Peyer's patch (tissue), 4 donors: ENCODE measurements at places on chromosomes 13 and 19. TPM values are rescaled to one million over a fixed set of nuclear protein-coding genes. Genes with fewer than 3 reads are reported as not detected.

DNA sequence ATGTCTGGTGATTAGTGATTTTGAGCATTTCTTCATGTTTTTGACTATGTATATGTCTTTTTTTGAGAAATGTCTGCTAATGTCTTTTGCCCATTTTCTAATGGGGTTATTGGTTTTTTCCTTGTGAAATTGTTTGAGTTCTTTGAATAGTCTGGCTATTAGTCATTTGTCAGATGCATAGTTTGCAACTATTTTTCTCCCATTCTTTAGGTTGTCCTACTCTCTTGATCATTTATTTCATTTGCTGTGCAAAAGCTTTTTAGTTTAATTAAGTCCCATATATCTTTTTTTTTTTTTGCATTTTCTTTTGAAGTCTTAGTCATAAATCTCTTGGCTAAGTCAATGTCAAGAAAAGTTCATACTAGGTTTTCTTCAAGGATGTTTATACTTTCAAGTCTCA is 449.8 kb downstream of the DACH1 start:
- no peaks in the 10 kb centered on the region for H3K36me3 ChIP-seq
- no peaks in the 10 kb centered on the region for H3K27me3 ChIP-seq
- H3K4me1 ChIP-seq = no peaks in the 10 kb centered on the region
- no peak overlapping the region for H3K4me3 ChIP-seq
- no peak for DNase-seq

The OVOL3 gene
- total RNA-seq = not detected

- no peak for DNase-seq
- no peaks in the 10 kb centered on the region for H3K36me3 ChIP-seq
- H3K27ac ChIP-seq = no peak overlapping the region
- no peaks in the 10 kb centered on the region for H3K27me3 ChIP-seq
- no peak overlapping the region for H3K4me3 ChIP-seq
These were observed 825.6 kb downstream of the SLITRK6 start for GRCh38 chr13:84973661-84974060.

The GRK1 gene
- total RNA-seq = not detected

The IGFL1 gene
- total RNA-seq = not detected

- H3K36me3 ChIP-seq = no peaks in the 10 kb centered on the region
- no peak for DNase-seq
- no peak overlapping the region for H3K27ac ChIP-seq
- no peaks in the 10 kb centered on the region for H3K27me3 ChIP-seq
- no peak overlapping the region for H3K4me3 ChIP-seq
These were observed 1.5 kb downstream of the OR10H1 start for GRCh38 chr19:15813916-15814315.

DNA sequence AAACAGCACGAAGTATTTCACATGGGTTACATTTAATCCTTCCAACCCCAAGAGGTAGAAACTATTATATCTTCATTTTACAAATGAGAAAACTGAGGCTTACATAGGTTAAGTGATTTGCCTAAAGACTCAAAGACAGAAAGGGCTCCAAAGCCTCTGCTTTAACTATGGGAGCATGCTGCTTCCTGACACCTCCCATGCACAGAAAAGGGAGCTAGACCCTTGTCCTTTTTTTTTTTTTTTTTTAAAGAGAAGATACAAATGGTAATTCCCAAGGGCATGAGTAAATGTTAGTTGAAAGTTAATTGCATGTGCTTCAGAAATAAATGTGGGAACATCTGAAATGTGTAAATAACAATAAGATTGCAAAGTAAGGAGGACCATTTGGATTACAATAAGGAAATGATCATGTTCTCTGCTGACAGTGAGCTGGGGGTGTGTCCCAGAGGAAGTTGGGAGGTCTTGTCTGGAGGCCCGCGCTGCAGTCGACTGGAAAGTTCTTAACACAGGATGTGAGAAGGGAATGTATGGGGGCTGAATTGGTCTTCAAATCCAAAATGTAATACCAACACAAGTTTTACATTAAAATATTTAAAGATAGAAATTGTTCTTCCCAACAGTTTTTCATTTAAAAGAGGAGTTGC is 500.3 kb downstream of the KLF12 start:
- H3K4me3 ChIP-seq = no peak overlapping the region
- no peaks in the 10 kb centered on the region for H3K36me3 ChIP-seq
- DNase-seq = no peak
- no peaks in the 10 kb centered on the region for H3K27me3 ChIP-seq
- H3K27ac ChIP-seq = no peak overlapping the region
- H3K4me1 ChIP-seq = no peaks in the 10 kb centered on the region

GRCh38 chr19:55080968-55081769 is 5.5 kb downstream of the EPS8L1 start:
- no peaks in the 10 kb centered on the region for H3K27me3 ChIP-seq
- peaks cover 19% of the 10 kb centered on the region for H3K4me1 ChIP-seq
- no peaks in the 10 kb centered on the region for H3K36me3 ChIP-seq

- H3K4me1 ChIP-seq = no peaks in the 10 kb centered on the region
- no peak overlapping the region for H3K4me3 ChIP-seq
- no peak overlapping the region for H3K27ac ChIP-seq
- no peaks in the 10 kb centered on the region for H3K36me3 ChIP-seq
These were observed 64.2 kb downstream of the MCF2L start for GRCh38 chr13:113033054-113033850.

- no peak for DNase-seq
- no peaks in the 10 kb centered on the region for H3K4me1 ChIP-seq
- H3K27me3 ChIP-seq = no peaks in the 10 kb centered on the region
- no peak overlapping the region for H3K27ac ChIP-seq
These were observed 19.0 kb upstream of the ADGRE1 start for GRCh38 chr19:6868351-6868750.

DNA sequence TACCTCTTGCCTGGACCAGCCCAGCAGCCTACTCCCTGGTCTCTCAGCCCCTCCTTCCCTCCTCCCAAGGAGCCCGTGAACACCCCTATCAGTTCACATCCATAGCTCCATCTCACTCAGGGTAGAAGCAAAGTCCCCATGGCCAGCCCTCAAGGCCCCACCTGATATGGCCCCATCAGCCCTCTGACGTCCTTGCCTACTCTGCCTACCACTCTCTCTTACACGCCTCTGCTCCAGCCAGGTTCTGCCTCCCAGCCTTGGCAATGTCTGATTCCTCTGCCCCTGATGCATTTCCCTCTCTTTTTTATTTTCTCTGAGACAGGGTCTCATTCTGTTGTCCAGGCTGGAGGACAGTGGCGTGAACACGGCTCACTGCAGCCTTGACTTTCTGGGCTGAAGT is 7.9 kb upstream of the SERTAD3 start:
- DNase-seq = no peak
- H3K27me3 ChIP-seq = no peaks in the 10 kb centered on the region
- H3K27ac ChIP-seq = no peak overlapping the region
- H3K4me1 ChIP-seq = no peaks in the 10 kb centered on the region
- no peak overlapping the region for H3K4me3 ChIP-seq
- H3K36me3 ChIP-seq = no peaks in the 10 kb centered on the region

GRCh38 chr13:107258599-107259187 is 690.8 kb upstream of the ARGLU1 start:
- H3K4me1 ChIP-seq = no peaks in the 10 kb centered on the region
- no peak for DNase-seq
- H3K27me3 ChIP-seq = no peaks in the 10 kb centered on the region

- no peak for DNase-seq
- H3K36me3 ChIP-seq = peaks cover 89% of the 10 kb centered on the region
- H3K4me1 ChIP-seq = no peaks in the 10 kb centered on the region
- H3K27ac ChIP-seq = no peak overlapping the region
- H3K27me3 ChIP-seq = no peaks in the 10 kb centered on the region
- no peak overlapping the region for H3K4me3 ChIP-seq
These were observed 29.2 kb upstream of the MLNR start for GRCh38 chr13:49190901-49191300.

- H3K4me1 ChIP-seq = no peaks in the 10 kb centered on the region
- no peak for DNase-seq
- H3K36me3 ChIP-seq = no peaks in the 10 kb centered on the region
These were observed 20.5 kb downstream of the YIPF2 start for GRCh38 chr19:10907925-10908324.

- H3K27ac ChIP-seq = no peak overlapping the region
- no peak for DNase-seq
- H3K27me3 ChIP-seq = no peaks in the 10 kb centered on the region
- no peak overlapping the region for H3K4me3 ChIP-seq
- no peaks in the 10 kb centered on the region for H3K36me3 ChIP-seq
These were observed 17.9 kb downstream of the PPP1R37 start for GRCh38 chr19:45110851-45111266.

- peak overlapping the region; percentile 61 for H3K4me3 ChIP-seq
- H3K36me3 ChIP-seq = no peaks in the 10 kb centered on the region
- no peaks in the 10 kb centered on the region for H3K27me3 ChIP-seq
- peak overlapping the region; percentile 86 for H3K27ac ChIP-seq
- peaks cover 8% of the 10 kb centered on the region for H3K4me1 ChIP-seq
These were observed 344 bp downstream of the NHLRC3 start for GRCh38 chr13:39038569-39039030.

The TPRX1 gene
- total RNA-seq = not detected

The WDR83 gene
- total RNA-seq = 7.0 TPM

- no peak for DNase-seq
- H3K4me3 ChIP-seq = no peak overlapping the region
- H3K27me3 ChIP-seq = no peaks in the 10 kb centered on the region
- H3K27ac ChIP-seq = no peak overlapping the region
- H3K4me1 ChIP-seq = no peaks in the 10 kb centered on the region
These were observed 943.2 kb downstream of the PCDH17 start for GRCh38 chr13:58574791-58575190.

The ZNF600 gene
- 43.1 TPM for total RNA-seq

GRCh38 chr13:40863723-40864122 is 74.3 kb downstream of the SLC25A15 start:
- H3K27ac ChIP-seq = no peak overlapping the region
- H3K36me3 ChIP-seq = no peaks in the 10 kb centered on the region
- DNase-seq = no peak
- no peak overlapping the region for H3K4me3 ChIP-seq
- no peaks in the 10 kb centered on the region for H3K27me3 ChIP-seq
- H3K4me1 ChIP-seq = no peaks in the 10 kb centered on the region

The B9D2 gene
- not detected for total RNA-seq

GRCh38 chr19:19217099-19217498 is 5.3 kb downstream of the NCAN start:
- no peak overlapping the region for H3K4me3 ChIP-seq
- H3K4me1 ChIP-seq = no peaks in the 10 kb centered on the region
- no peak for DNase-seq
- no peaks in the 10 kb centered on the region for H3K36me3 ChIP-seq
- H3K27ac ChIP-seq = no peak overlapping the region

DNA sequence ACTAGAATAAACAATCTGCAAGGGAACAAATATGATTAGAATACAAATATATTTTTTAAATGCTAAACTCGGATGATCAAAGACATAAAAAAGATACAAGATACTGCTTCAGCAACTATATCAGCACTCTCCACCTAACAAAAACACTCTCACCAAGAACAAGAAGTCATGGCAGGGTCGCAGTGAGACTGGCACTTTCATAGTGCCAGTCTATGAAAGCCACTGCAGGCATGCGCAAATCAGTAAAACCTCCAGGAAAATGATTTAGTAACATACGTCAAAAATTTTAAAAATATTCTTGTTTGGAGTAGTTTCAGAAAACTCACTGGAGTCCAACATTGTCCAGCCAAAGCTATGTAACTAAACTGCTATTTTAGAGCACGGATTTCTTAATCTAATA is 295.9 kb downstream of the DIAPH3 start:
- no peak overlapping the region for H3K4me3 ChIP-seq
- no peak overlapping the region for H3K27ac ChIP-seq
- no peak for DNase-seq

- H3K4me1 ChIP-seq = no peaks in the 10 kb centered on the region
- no peaks in the 10 kb centered on the region for H3K27me3 ChIP-seq
- no peaks in the 10 kb centered on the region for H3K36me3 ChIP-seq
- H3K27ac ChIP-seq = peak overlapping the region; percentile 43
- DNase-seq = peak; percentile 64
These were observed 10.1 kb downstream of the NFILZ start for GRCh38 chr19:8640402-8641004.

The OCEL1 gene
- total RNA-seq = 24.9 TPM

The SLITRK6 gene
- 7.9 TPM for total RNA-seq

DNA sequence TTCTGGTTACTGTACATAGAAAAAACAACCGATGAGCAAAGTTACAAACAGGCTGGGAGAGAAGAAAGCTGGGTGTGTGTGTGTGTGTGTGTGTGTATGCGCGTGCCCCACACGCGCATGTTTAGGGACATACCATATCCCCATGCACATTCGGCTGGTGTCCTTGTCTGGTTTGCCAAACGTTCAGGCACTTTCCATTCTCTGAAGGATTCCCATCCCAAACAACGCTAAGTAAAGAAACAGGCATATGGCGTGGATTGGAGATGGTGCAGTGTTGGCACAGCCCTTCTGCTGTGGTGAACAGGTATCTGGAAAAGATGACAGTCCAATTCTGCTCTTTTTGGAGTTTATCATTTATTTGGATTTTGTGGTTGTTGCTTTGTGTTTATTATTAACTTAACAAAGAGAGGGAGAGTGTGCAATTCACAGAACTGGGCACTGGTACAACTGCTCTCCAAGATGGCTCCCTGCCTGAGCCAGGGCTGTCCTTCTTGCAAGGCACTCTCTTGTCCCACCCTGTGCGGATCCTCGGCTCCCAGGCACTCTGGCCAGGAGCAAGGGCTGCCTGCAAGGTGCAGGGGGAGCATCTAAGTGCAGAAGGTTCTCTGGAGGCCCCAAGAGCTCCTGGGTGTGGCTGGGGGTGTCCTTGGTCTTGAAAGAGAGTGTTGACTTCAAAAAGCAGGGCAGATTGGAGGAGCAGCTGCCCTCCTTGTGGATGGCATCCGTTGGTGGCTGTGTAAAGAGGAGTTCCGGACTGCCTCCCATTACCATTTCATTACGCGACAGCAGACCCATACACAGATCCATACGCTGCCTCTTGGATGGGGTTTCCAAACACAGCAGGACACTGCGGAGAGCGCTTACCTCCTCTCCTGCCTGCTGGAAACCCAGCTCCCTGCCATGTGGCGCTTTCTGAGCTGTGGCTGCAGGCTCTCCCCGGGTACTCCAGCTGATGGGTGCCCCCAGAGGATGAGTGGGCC is 263.1 kb downstream of the ZNF536 start:
- H3K4me3 ChIP-seq = no peak overlapping the region
- no peaks in the 10 kb centered on the region for H3K36me3 ChIP-seq
- no peaks in the 10 kb centered on the region for H3K27me3 ChIP-seq
- DNase-seq = no peak

The SBSN gene
- not detected for total RNA-seq

GRCh38 chr19:34639491-34640085 is 37.4 kb downstream of the SCGB2B2 start:
- no peaks in the 10 kb centered on the region for H3K27me3 ChIP-seq
- H3K4me1 ChIP-seq = no peaks in the 10 kb centered on the region
- no peak overlapping the region for H3K27ac ChIP-seq
- H3K4me3 ChIP-seq = no peak overlapping the region

- DNase-seq = no peak
- H3K4me3 ChIP-seq = no peak overlapping the region
- no peaks in the 10 kb centered on the region for H3K36me3 ChIP-seq
- no peaks in the 10 kb centered on the region for H3K4me1 ChIP-seq
These were observed 95.2 kb upstream of the CLDN10 start for GRCh38 chr13:95457294-95457693.

- H3K36me3 ChIP-seq = no peaks in the 10 kb centered on the region
- H3K27ac ChIP-seq = peak overlapping the region; percentile 35
- no peak overlapping the region for H3K4me3 ChIP-seq
These were observed 242.1 kb downstream of the DACH1 start for GRCh38 chr13:71624653-71625600.
